ENCODE measurements at places on chromosomes 16 and 17.

- DNase-seq: peak; percentile 61
Measured at GRCh38 chr16:53968454-53968853, 264.5 kb downstream of the FTO start.

DNA sequence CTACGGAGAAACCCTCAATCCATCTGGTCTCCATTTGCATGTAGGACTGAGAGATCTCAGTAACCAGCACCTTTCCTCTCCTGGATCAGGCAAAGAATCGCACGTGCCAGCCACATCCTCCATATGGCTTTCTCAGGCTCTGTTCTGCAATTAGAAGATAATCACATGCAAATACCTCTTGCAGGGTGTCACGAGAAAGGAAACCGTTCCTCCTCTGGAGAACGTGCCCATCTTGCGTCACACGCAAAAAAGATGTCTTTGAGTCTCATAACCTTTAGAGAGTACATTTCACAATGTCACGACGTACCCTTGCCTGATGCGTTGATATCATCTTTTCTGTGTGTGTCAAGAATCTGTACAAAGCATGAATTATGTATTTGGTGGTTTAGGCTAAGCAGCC lies 36.2 kb upstream of the DNAH17 start:
- no peak for DNase-seq

DNA sequence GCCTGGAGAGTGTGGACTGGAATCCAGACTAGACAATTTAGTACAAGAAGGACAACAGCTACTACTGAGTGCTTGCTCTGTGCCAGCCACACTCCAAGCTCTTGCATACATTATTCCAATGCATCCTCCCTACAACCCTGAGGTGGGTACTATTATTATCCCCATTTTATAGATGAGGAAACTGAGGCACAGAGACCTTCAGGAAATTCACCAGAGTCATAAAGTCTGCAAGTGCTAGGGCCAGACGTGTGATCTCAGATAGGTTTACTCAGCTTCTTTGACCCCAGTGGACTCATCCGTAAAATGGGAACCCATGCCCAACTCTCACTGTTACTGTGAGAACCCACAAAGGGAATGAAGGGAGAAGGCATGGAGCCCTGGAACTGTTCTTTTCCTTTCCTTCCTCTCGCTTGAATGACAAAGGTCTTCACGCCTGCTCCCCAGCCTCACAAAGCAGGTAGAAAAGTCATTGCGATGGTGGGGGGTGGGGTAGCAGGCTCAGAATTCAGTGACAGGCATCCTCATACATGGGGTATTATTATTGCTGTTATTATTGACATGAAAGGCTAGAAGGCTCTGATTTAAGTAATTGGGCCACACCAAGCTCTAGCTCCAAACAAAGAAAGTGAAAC lies 160.0 kb downstream of the ZNF423 start:
- DNase-seq: no peak

DNA sequence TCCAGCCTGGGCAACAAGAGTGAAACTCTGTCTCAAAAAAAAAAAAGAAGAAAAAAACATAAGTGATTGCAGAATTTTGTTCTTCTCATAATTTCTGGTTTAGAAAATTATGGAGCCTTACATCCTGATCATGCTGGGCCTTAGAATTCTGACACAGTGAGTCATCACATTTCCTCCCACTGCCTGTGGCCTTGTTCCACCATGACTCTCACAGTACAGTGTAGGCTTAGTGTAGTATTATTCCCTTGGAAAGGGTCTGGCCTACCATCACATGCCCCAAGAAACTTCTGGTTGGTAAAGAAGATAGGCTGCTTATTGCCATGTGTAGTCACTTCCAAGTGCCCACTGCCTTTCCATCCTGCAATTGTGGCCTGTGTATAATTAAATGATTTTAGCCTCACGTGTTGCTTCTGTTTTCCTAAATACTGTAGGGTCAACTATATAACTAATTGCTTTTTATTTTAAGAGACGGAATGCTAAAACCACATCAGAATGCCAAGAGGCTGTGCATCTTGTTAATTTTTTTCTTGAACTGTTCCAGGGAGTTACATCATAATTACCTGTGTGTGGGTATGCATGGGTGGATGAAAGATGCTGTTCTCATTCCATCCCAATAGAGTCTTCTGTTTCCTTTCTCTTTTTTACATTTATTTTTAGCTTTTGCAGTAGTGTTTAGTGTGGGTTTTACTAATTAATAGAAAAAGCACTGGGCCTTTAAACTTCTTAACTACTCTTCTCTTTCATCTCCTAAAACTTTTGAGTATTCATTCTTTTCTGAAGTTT lies 25.9 kb downstream of the OGFOD1 start:
- peak; percentile 89 for DNase-seq

- no peak for DNase-seq
Measured at GRCh38 chr16:75206749-75207451, at the start of gene CTRB2. Gene CTRB2 (minus strand): TSS chr16:75207161. CDS start chr16:75207141, 20 bp downstream.

DNA sequence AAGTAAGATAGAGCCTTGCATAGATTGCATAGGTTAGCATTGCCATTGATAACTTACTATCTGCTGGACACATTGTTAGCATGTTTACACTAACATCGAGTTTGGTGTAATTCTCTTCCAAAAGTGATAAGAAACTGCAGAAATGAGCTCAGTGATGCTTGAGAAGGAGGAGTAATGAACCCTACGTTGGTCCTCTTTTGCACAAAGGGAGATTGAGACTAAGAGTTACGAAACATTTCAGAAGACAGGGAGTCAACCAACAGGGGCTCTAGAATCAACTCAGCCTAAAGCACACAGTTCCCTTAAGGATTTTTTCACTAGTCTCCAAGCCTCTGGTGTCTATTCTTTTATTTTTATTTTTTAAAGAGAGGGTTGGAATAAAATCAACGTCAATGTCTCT lies 6.8 kb downstream of the CCL7 start:
- DNase-seq: no peak

DNA sequence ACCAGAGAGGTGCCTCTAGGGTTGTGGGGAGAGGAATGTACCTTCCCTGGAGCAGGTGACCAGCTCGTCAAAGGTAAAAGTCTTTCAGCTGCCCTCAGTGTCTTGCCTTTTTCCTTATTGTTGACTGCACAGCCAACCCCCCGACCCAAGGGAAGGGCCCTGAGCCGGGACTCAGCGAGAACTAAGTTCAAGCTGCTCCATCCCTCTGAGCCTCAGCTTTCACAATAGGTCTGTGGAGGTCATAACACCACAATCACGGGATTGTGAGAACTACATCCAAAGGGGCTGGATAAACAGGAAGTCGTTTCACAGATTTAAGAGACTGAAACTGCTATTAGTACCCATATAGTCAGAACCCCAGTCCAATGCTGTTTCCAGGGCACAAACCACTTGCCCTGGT lies 2.6 kb upstream of the KRT36 start:
- DNase-seq: no peak

DNA sequence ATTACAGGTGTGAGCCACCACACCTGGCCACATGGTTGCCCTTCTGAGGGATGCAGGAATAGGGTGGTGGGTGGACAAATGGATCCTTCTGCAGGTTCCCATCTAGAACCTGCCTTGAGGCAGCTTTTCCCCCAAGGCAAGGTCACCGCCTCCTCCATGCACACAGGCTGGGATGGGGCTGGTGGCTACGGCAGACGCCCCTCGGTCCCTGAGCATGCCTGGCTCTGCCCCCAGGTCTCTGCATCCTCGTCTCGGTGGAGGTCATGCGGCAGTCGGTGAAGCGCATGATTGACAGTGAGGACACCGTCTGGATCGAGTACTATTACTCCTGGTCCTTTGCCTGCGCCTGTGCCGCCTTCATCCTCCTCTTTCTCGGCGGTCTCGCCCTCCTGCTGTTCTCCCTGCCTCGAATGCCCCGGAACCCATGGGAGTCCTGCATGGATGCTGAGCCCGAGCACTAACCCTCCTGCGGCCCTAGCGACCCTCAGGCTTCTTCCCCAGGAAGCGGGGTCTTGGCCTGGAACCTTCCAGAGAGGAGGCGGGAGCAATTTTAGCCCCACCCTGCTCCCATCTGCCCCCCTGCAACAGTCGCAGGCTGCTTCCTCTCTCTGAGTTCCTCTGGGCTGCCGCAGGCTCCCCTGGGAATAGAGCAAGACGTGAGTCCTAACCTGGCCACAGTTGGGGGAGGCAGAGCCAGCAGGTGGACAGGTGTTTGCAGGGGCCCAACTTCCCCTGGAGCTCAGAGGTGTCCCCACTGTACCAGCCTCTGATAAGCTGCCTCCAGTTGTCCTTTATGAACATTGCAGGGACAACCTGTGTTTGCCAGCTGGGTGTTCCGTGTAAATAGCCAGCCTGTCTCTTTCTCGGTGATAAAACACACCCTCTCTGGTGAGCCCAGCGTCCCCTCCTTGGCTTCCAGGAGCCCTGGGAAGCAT lies 11.7 kb downstream of the CACNG1 start:
- DNase-seq: no peak

DNA sequence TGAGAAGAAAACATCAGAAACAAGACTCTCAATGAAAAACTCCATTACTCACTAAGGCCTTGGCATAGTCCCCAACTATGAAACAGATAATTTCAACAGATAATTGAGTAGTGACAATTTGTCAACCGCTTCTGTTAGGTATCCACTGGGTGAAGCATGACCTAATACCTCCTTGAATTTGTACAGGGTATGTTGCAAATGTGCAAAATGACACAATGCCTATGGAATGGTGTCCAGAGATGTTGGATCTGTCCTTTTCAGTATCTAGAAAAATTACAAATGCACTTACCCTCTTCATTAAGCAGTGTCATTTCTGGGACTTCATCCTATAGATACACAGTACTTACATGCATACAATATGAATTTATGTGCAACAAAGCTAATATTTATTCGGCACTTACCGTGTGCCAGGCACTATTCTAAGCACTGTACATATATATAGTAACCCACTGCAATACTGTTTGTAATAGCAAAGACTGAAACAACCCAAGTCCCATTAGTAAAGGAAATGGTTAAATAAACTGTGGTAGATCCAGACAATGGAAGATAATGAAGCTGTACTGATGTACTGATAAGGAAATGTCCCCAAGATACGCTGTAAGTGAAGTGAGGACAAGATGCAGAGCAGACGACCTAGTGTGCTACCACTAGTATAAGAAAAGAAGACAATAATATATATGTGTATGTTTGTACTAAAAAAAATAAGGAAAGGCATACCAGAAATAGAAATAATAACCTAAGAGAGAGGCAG lies 21.4 kb upstream of the SLC6A4 start:
- peak; percentile 37 for DNase-seq

GRCh38 chr16:53714205-53715022 lies 10.5 kb downstream of the FTO start:
- DNase-seq: no peak

- DNase-seq: peak; percentile 62
Measured at GRCh38 chr16:26905336-26905735, 161.4 kb upstream of the C16orf82 start.

- no peak for DNase-seq
Measured at GRCh38 chr16:59500601-59501000, 766.5 kb upstream of the GOT2 start.

DNA sequence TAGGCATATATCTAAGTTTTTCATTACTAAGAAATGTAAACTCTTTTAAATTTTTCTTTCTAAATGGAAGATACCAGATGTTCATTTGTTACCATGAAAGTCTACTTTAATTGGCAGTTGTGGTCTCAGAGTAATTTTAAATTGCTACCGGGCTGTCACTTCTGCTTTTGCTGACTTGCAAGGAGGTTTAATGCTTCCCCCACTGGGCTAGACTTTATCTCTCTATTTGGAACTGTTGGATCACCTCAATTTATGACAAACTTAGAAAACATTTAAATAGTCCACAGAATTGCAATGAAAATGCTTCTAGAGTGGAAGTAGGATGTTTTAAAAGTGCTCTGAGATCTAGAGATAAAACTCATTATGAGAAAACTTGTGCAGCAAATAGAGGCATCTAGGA lies 479.8 kb upstream of the GOT2 start:
- peak; percentile 31 for DNase-seq

DNA sequence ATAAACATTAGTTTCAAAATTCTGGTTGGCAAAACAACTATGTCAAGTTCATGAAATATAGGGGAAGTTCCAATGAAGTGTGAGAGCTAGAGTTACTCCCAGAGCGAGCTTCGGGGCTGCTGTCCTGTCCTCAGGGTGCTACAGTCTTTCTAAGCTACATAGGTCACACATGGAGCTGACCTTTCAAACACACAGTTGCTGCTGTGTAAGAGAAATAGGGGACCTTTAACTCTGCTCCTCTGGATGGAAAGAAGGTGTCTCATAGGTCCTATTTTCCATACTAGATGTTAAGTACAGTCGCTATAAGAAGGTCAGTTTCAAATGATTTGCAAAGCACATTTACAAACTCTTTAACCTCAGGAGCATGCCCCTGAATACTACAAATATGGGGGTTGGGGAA lies 6.3 kb upstream of the AHSP start:
- DNase-seq: no peak

DNA sequence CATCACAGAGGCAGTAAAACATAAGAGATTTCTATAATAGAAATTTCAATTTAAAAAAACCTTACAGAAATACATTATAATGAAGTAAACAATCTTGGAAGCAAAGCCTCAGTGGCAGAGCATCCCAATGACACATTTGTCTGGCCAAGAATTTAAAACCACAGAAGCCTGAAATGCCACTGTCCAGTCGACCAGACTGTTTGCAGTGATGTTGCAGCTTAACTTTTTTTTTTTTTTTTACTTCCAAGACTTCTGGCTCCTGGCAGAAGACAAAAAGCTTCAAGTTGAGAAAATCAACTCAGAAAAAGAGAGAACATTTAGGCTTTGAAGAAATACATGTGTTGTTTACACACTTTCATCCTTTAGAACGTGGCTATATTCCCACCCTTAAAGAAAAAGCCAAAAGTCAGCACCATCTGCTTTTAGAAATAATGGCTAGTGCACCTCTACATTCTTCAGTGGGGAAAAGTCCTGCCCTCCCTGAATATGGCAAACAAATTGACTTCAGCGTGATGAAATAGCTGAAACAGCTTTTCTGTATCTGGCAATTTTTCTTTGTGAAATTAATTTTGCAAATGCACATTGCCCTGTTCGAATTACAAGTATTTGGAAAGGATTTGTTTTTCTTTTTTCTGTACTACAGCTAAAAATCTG lies 205.5 kb upstream of the MON1B start:
- no peak for DNase-seq

DNA sequence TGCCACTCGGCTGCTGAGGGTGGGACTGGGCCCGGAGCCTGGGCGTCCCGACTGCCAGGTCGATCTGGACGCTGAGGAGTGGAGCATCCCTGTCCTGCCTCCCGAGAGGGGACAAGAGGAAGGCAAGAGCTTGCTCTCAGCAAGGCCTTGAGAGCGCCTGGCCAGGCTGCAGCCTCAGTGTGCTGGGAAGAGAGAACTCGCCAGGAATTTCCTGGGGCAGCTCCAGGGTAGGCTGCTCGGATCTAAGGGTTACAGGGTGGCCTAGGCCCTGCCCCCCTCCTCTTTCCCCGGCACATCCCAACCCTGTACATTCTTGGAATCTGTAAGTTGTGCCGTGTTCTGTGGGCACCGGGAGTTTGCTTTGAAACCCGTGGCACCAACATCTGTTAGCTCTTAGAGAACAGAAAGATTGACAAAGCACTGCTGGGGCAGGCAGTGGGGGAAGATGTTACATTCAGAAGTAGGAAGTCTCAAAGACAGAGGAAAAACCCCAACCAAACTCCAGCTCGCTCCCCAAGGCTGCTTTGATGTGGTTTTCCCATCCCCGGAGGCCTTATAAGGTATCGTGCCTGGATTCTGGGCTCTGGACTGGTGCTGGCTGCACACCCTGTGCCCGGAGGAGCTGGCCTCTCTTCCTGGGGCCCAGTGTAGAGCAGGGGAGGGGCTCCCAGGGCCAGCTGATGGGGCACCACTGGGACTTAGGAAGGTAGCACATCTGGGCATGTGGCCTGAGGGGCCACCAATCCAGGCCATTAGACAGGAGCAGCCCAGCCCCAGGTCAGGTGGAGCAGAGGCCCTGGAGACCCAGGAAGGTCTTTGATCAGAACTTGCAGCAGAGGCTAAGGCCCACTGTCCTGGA lies 55.2 kb downstream of the NKD1 start:
- peak; percentile 90 for DNase-seq

Measured in fibroblast of skin of abdomen (primary cell).